ENCODE measurements at places on chromosomes 3 and 15. TPM values are rescaled to one million over a fixed set of nuclear protein-coding genes. Genes with fewer than 3 reads are reported as not detected.

Gene LOXL1
- total RNA-seq, result 0.51 TPM

Gene PIF1
- total RNA-seq, result 8.3 TPM

Gene MITF
- 0.38 TPM for total RNA-seq

Gene ITIH1
- total RNA-seq, result 12.3 TPM

- DNase-seq, result no peak
These were observed 28.1 kb downstream of the NR1I2 start for GRCh38 chr3:119810018-119810435.

- DNase-seq, result no peak
These were observed 23.1 kb upstream of the CD47 start for GRCh38 chr3:108113975-108114374.

DNA sequence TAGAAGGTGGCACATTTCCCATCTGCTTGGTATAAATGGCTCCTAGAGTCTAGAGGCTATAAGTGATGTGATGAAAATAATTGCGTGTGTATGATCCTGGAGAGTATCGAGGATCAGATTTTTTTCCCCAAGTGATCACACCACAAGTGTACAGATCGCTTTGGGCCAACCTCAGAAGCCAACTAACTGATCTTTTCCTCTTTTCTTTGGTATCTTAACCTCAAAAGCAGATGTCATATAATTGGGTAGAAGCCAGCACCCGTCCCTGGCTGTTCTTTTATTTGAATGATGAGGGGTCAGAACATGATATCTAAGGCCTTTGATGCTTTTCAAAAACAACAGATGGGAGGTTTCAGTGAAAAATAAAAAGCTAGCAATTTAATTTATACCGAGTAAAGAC lies 3.3 kb downstream of the P2RY14 start:
- DNase-seq, result no peak

- DNase-seq, result peak; percentile 58
These were observed 43.1 kb downstream of the MTHFS start for GRCh38 chr15:79853492-79854328.

- no peak for DNase-seq
These were observed 158.7 kb downstream of the GHSR start for GRCh38 chr3:172289583-172289982.
